ENCODE measurements at places on chromosomes 1 and 21. TPM values are rescaled to one million over a fixed set of nuclear protein-coding genes. Genes with fewer than 3 reads are reported as not detected.

DNA sequence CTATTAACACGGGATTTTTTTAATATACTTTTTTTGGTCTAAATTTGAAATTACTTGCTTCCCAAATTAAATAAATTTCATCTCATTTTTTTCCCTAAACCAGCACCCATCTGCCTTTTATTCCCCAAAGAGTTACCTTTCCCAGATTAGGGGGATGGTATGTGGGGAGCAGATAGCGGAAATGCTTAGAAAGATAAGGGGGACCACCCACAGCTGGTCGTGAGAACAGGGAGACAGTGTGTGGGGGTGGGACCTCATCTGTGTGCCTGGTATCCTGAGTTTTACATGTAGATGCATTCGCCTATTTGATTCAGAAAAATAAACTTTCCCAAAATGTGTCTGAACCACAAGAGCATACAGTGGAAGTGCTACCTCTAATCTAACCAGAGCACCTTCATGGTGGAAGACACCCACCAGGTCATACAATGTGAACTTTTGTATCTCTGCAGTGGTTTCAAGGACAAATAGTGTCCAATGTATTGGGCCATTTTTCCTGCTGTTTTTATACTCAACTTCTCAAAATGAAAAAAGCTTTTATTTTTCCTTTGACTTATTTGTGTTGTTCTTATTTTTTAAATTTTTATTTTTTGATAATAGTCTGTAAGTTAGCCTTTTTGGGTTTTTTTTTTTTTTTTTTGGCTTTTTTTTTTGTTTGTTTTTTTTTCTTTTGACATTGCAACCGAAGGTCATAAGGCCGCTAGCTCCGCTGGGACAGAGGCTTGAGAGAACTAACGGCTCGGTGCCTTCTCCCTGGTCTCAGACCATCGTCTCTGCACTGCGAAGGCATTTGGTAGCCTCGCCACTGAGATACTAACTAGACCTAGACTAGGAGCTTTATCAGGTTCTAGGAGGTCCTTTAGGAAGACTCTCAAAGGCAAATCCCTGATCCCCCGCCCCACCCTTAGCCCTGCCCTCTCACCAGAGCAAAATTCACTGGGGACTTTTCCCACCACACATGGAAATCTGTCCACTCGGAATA, 263.2 kb downstream of the TM2D1 start:
- DNase-seq, result no peak

- DNase-seq, result no peak
Measured at GRCh38 chr1:245008761-245009160, 144.4 kb upstream of the HNRNPU start.

GRCh38 chr1:232820431-232820830, 15.2 kb downstream of the MAP10 start:
- no peak for DNase-seq

DNA sequence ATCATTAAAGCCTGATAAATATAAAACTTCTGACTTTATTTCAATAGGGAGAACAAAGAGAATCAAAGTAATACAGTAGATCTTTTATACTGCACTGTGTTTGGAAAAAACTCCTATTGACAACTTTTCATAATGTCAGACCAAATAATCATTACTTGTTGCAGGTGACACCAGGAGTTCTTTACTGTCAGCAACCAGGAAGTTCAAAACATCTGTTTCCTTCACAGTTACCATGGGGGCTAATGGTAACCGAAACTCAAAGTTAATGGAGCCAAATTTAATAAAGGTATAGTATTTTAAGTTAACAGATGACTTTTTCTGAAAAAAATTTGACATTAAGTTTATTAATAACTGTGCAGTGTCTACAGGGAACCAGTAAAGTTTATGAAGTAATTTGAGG, 10.6 kb downstream of the EFCAB7 start:
- no peak for DNase-seq

GRCh38 chr1:116377541-116378529, 4.8 kb downstream of the ATP1A1 start:
- DNase-seq, result peak; percentile 94

DNA sequence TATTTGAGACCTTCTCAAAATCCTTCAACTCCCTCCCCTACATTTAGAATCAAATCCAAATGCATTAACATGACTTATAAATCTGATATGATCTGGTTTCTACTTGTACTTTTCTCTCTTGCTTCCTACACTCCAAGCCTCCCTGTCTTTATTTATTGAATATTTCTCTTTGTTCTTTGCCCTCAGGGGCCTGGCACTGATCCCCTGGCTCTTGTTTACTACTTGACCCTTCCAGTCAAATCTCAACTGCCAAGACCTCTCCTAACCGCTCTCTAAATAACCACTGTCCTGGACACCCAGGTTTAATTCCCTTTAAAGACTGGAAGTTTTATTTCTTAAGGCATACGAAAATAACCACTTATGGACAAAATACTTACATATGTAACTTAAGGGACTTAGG, 248.9 kb downstream of the CHRM3 start:
- no peak for DNase-seq

- DNase-seq, result no peak
Measured at GRCh38 chr1:29679828-29680558, 443.7 kb downstream of the PTPRU start.

GRCh38 chr1:204599098-204599497, 82.9 kb downstream of the MDM4 start:
- DNase-seq, result no peak

- DNase-seq, result no peak
Measured at GRCh38 chr21:41583274-41583790, 75.4 kb upstream of the TMPRSS2 start.

DNA sequence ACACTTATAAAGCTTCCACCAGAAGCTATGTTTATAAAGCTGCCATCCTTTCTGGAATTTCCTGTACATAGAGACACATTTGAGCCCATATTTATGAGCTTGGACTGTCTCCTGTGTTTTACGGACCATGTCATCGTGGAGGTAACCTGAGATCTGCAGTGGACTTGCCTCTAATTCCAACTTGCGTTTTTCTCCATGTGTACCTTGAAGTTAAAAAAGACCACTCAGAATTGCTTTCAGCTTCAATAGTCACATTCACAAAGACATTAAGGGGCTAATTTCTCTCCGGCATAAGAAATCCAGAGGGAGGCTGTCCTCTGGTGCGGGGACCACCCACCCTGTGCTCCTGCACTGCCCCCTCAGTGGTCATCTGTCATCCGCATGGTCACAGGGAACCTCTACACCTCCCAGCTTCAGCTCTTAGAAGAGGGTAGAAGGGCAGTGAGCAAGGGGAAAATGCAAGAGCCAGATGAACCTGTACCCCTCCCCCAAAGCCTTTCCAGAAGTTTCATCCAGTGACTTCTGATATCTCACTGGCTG, 521.4 kb upstream of the CAMK1G start:
- no peak for DNase-seq

DNA sequence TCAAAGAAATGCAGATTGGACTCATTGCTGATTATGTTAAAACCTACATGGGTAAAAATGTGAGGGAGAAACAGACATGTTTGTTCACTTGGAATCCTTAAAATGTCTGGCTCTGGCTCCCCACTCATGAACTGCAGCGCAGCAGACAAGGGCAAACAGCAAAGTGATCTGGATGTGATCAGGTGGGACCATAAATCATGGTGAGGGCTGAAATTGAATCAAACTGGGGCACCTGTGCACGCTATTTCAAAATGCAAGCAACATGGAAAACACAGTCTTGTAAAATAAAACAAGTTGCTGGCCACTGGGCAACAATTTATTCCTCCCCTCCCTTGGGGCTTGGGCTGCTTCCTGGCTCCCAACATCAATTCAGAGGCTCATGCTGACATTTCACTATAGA, 373.4 kb downstream of the SEC16B start:
- DNase-seq, result no peak

DNA sequence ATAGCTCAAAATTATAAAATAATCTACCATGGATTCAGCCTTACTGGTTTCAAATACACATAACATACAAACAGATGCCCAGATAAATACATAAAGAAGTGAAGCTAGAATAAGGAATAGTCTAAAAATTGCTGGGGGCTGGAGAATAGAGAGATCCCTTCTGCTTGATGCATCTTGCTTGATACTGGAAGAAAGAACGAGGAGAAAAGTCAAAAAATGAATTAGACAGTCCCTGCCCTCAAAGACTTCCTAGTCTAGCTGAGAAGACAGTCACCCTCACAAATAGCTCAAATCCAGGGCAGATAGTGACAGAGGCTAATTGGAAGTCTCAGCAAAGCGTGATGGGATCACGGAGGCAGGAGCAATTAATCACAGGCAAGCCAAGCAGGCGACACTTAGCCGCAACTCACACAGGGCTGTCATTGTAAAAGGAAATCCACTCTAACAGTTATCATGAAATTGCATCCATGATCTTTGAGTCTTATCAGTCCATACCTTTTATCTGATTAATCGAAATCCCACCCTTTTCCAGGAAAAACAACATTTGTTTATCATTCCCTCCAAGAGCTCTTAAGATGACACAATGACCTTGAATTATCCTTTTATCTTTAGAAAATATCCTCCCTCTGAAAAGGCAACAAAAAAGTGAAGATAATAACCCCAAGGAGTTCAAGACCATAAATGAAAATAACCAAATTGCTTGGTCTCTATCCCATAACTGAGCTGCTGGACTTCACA, 59.7 kb upstream of the TIAM1 start:
- no peak for DNase-seq

DNA sequence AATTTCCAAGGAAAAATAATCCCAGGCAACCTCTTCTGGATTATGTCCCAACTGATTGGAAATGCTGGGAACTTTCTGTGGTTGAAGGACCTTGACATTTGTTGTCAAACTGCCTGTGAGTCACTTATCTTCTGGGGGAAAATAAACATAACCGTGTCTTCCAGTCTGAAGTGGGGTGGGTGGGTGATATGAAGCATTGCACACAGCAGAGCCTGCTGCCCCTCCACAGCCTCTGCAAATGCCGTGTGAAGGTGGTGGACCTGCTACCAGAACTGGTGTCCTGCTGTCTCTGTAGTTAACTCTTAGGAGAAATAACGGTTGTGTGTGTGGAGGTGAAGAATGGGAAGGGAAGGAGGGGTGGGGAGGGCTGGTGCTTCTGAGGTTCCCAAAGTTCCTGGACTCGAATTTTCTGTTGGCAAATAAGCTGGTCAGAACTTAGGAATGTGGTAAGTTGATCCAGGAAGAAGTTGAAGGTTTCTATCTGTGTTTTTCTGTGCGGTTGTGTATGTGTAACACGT, 23.2 kb downstream of the GALNT2 start:
- DNase-seq, result no peak

- no peak for DNase-seq
Measured at GRCh38 chr1:13228343-13228781, 2.4 kb upstream of the PRAMEF18 start.

DNA sequence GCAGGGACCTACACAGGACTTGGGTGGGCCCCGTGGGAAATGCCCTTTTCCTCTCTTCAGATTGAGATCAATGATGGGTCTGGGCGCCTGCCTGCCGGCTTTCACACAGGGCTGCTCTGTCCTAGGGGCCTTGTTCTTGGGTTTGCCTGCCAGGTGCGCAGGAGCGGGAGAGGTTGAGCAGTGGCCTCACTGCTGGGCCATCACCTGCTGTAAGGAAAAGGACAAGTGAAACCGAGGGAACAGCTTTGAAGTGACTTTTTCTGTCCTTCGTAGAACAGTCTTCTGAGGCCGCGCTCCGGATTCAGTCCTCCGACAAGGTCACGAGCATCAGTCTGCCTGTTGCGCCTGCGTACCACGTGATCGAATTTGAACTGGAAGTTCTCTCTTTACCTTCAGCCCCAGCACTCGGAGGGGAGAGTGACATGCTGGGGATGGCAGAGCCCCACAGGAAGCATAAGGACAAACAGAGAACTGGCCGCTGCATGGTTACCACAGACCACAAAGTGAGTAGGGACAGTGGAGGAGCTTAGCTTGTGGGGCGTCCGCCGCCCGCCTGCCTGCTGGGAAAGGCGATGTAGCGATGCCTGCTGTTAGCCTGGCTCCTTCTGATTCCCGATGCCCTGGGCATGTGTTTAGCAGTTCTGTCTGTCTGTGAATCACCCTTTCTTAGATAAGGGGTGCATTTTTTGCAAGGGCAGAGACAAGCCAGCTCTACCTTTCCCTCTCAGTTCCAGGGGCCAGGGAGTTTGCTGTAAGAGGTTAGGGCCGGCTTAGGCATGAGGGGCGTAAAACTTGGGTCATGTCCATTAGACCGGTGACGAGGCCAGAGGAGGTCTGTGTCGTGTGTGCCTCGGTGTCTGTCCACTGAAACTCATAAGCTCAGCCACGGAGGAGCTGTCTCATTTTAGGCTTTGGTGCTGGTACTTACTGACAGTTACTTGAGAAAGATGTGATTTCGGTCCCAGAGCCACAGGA, 19.5 kb upstream of the PWP2 start:
- DNase-seq, result no peak

DNA sequence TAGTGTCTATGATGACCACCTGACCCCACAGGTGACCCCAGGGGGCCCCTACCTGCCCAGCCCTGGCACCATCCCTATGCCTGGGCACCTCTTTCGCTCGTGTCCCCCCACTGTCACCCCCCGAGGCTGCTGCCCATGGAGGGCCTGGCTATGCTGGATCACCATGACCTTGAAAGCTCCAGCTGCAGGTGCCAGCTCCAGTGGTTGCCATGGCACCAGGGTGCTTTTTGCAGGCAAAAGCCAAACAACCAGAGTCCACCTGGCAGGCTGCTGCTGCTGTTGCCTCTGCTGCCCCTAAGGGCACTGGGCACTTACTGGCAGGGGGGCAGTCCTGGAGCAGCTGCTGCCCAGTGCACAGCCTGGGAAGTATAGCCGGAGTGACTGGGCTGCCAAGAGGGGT, 21.7 kb downstream of the ETNK2 start:
- DNase-seq, result no peak

DNA sequence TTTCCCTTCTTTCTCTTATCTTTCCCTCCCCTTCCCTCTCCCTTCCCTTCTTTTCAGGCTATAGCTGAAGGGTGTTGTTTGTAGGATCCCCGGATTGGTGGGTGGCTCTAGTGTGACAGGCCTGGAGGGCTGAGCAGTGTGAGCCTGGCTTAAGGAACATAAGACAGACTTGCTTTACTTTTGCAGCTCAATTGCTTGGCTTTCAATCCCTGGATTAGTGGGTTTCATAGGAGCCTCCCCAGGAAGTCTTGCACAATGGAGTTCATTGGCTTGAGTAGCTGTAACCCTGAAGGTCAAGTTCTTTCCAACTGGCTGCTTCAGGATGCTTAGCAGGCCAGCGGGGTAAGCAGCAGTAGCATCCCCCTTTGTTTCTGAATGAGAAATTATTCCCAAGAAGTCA, 126.7 kb downstream of the CAMTA1 start:
- DNase-seq, result peak; percentile 41

Gene COL16A1
- 5.2 TPM for total RNA-seq

Gene HAO2
- total RNA-seq, result not detected

Gene C1orf141
- not detected for total RNA-seq

Gene HMCN1
- total RNA-seq, result 1.6 TPM

Gene RGS4
- 21.0 TPM for total RNA-seq

Gene CDK18
- 4.6 TPM for total RNA-seq

Gene NBPF10
- total RNA-seq, result 0.51 TPM

Gene CASQ1
- total RNA-seq, result not detected

Gene KCNJ15
- 40.8 TPM for total RNA-seq

Gene SMIM12
- 30.8 TPM for total RNA-seq

Gene IL22RA1
- not detected for total RNA-seq
